ENCODE measurements at places on chromosomes 1 and 21.

DNA sequence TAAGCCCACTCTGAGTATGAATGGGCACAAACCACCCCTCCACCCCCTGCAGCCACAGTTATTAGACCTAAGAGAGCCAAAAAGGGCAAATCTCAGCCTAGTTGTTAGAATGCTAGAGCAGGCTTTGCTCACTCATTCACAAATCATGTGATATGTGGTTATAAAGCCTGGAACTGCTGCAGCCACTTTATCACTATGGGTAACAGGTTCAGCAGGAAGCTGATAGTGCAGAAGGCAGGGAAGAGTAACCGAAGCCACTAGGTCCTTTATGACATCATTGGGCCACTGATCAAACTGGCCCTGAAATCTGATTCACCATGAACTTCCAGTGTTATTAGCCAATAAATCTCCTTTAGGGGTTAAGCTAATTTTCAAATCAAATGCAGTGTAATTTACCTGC is 134.7 kb downstream of the GRIK1 start:
- DNase-seq, result no peak

DNA sequence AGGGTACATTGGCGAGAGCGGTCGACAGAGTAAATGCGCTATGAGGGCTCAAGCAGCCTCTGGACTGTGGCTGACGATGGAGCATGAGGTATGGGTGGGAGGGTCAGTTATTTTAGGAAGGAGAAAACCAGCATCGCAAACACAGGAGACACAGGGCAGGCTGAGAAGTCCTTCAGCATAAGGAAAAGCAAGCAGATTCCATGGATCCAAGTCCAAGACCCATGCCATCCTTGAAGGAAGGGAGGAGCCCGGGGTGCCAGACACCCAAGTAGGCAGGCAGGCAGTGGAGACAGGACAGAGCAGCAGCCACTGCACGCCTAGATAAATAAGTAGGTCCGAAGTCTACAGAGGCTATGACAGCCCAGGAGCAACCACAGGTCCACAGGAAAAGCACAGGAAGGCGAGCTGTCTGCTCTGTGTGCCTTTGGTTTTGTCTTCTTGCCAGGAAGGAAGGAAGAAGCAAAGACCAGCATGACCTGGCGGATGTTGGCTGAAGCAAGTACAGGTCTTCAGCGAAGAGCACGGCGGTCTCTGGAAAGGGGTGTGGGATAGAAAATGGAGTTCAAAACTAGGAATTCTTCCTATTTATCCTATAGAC is 76.4 kb upstream of the SLC45A1 start:
- DNase-seq, result no peak

DNA sequence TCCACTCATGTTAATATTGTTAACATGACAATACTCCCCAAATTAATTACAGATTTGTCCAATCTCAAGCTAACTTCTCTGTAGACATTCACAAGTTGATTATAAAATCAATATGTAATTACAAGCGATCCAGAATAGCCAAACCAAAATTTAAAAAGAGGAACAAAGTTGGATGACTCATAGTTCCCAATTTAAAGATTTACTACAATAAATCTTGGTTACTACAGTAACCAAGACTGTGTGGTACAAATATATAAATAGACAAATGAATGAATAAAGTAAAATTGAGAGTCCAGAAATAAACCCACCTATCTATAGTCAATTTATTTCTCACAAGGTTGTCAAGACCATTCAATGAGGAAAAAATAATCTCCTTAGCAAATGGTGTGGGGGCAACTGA is 7.1 kb upstream of the KRTAP10-4 start:
- no peak for DNase-seq

- DNase-seq, result no peak
These were observed 111.3 kb upstream of the CSF3R start for GRCh38 chr1:36594023-36594422.

GRCh38 chr1:65297706-65298105 is 11.6 kb upstream of the DNAJC6 start:
- DNase-seq, result no peak

- no peak for DNase-seq
These were observed 52.7 kb upstream of the CXADR start for GRCh38 chr21:17460094-17460493.

DNA sequence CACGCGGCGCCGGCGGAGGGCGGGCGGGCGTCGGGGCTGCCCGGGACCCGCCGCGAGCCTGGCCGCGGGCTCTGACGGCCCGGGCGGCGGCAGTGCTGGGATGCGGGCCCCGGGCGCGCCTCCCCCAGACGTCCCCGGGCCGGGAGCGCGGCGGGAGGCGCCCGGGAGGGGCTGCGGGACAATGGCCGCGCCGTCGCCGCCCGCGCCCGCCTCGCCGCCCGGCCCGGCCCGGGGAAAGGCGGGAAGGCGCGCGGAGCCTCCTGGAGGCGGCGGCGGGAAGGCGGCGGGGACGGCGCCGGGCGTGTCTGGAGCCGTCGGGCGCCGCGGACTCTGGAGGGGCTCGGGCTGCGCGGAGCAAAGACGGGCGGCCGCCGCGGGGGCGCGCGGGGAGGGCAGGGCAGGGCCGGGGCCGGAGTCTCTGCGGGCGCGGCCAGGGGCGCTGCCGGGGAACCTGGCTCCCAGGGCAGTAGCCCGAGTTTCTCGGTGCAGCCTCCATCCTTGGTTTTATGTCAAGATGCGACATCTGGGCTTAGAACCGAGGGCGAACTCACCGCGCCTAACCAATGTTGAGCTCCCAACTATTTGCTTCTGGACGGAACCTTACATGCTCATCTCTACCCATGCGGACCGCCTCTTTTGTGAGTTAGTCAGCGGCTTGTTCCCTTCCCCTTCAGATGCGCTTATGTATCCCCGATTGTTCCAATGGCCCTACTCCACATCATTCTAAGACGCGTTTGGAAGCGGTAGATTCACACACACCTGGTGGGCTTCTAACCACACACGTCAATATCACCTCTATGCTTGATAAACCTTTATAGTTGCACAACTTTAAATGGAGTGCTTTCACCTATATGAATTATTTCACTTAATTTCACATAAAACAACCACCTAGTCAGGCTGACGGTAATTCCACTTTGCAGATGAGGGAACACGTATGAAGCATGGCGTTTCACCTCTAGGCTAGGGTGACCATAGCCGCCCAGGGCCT is 651 bp downstream of the ZBTB8A start:
- DNase-seq, result no peak

GRCh38 chr1:6040861-6041415 is 4.8 kb upstream of the KCNAB2 start:
- no peak for DNase-seq

- DNase-seq, result no peak
These were observed 49.3 kb downstream of the STX6 start for GRCh38 chr1:180973369-180973768.

- peak; percentile 13 for DNase-seq
These were observed 88.8 kb downstream of the STUM start for GRCh38 chr1:226637147-226637935.

- DNase-seq, result no peak
These were observed 49.2 kb downstream of the ALG14 start for GRCh38 chr1:95023399-95024043.

DNA sequence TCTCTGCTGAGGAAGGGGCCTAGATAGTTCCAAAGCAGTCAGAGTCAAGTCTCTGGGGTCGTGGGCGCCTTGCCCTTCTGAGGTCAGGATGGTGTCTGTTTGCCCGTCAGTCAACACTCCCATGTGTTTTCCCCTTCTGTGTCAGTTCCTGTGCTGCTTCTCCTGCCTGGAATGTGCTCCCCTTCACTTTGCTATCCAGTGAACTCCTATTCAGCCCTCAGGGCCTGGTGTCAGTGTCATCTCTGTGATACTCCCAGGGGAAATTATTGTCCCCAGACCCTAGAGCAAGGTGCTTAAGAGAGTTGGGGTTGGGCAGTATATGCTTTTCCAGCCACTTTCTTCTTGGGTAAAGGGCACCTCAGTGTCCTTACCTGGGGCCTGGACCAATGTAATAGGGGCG is 45.8 kb upstream of the SYNC start:
- no peak for DNase-seq

GRCh38 chr1:233647073-233647472 is 33.2 kb downstream of the KCNK1 start:
- no peak for DNase-seq

GRCh38 chr1:228889289-228889688 is 154.0 kb downstream of the RHOU start:
- no peak for DNase-seq

DNA sequence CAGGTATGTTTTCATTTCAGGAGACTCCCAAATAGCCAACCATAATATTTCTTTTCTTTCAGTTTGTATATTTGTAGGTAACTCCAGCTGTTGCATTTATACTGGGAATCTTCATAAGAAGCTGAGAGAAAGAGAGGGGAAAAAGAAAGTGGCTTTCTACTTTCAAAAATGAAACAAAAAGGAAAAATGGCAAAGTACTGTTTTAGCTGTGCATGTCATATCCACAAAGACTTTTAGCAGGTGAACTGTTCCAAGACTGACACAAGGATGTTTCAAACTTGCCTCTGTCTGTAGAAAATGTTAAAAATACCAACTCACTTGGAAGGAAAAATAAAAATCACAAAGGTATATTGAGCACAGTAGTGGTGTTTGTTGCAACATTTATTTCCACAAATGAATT is 41.9 kb upstream of the CACYBP start:
- no peak for DNase-seq

- no peak for DNase-seq
These were observed 605.3 kb downstream of the KCNT2 start for GRCh38 chr1:196002906-196003305.

DNA sequence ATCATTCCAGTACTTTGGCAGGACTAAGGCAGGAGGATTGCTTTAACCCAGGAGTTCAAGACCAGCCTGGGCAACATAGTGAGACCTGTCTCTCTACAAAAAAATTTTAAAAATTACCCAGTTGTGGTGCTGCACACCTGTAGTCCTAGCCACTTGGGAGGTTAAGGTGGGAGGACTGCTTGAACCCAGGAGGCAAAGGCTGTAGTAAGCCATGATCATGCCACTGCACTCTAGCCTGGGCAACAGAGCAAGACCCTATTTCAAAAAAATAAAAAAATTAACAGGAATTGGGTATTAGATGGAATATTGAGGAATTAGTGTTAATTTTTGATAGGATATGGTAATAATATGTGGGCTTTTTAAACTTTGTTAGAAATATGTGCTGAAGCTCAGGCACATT is 16.8 kb downstream of the TAF13 start:
- DNase-seq, result no peak

GRCh38 chr1:10193288-10193687 is 17.1 kb upstream of the KIF1B start:
- no peak for DNase-seq

- DNase-seq, result no peak
These were observed 279.8 kb upstream of the VAMP3 start for GRCh38 chr1:7491109-7491817.

GRCh38 chr1:29644812-29645211 is 408.5 kb downstream of the PTPRU start:
- DNase-seq, result no peak

DNA sequence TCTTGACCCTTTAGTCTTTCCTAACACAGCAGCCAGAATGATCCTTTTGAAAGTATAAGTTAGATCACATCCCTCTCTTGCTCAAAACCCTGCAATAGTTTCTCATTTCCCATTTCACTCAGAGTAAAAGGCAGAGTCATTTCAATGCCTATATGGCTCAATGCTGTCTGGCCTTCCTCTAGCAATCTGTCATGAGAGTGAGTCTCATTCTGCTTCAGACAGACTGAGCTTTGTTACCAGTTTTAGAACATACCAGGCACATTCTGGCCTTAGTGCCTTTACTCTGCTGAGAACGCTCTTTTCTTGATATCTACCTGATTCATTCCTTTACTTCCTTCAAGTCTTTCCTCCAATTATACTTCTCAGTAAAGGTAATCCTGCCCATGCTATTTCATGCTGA is 372.8 kb upstream of the PKN2 start:
- DNase-seq, result no peak

- DNase-seq, result no peak
These were observed 39.7 kb downstream of the AZIN2 start for GRCh38 chr1:33120436-33121231.

GRCh38 chr1:68112835-68113243 is 62.4 kb upstream of the DIRAS3 start:
- DNase-seq, result no peak

DNA sequence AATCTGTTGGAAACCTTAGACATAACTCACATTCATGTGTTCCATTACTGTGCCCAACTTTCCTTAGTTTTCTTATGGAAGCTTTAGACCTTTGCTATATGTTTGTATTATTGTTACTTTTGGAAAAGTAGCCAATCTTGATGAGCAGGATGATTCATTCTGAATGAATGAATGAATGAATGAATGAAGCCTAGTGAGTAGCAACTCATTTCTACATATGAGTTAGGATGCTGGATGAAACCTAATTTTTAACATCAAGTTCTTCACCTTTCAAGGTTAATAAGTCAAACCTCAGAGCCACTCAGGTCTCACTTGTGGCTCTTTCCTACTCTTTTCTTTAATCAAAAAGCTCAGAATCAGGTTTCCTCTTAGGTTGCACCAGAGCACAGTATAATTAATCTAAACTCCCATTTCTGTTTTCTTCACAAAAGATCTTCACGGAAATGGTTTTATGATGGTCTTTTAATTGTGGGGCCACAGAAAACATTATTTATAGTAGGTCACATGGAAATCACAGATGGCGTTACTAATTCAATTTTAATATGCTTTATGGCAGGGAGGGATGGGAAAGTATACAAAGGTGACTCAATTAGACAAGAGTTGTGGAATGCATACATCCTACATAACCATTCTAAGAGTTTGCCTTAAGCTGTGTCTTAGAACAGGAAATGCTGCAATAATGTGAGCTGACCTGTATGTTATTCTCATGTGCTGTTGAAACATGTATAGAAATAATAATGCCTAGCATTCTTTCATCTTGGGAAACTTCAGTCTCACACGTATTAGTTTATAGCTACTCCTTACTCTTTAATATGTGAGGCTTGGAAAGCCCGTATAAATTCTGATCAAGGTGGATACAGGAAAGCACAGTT is 4.5 kb upstream of the DDX59 start:
- DNase-seq, result no peak

DNA sequence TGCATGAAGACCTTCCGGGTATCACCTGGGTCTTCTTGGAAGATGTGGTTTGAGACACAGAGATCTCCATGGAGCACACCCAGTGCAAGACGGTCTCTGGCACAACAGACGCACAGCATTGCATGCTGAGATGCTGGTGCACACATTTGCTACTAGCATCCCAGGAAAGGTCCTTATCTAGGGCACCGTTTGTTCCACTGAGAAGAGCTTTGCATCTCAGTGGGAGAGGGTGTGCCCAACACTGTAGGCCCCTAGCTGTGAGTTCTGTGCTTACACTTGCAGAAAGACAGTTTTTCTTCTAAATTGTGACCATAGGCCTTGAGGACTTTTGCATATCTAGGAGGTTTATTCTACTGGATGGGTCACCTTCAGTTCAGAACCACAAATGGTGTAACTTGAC is 554.1 kb downstream of the MATN1 start:
- no peak for DNase-seq

DNA sequence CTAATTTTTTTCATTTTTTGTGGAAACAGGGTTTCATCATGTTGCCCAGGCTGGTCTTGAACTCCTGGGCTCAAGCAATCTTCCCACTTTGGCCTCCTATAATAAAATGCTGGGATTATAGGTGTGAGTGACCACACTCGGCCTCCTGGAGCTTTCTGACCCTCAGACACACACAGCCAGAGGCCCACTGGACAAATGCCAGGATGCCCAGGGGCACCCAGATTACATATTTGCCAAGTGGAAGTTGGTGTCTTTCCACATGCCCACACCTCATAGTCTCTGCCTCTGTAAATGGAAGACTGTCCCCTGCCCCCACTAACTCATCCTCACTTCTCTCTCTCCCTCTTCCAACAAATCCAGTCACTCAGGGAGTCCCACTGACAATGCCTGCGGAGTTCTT is 63.4 kb upstream of the LRP8 start:
- DNase-seq, result no peak

Measured in CD8-positive, alpha-beta T cell (primary cell).